ENCODE measurements at places on chromosomes 12 and 14.

DNA sequence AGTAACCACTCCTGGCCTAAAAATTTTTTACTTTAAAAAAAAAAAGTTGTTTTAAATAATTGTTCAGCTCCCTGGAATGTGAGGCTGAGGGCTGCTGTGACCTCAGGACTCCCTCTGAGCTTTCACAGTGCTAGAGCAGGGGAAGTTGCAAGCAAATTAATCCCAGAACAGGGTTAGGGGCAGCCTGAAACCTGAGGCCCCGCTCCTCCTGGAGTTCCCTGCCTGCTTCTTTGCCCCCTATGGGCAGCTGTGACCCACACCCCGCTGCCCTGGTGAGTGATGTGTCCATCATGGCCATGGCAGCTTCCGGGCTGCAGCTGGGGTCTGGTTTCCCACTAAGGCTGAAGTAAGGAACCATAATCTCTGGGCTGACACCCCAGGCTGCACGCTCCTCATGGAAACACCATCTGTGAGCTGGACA is 9.5 kb downstream of the RITA1 start:
- no peak for DNase-seq

- no peak for DNase-seq
Observed at GRCh38 chr14:102750376-102750775, 26.9 kb upstream of the TRAF3 start.

DNA sequence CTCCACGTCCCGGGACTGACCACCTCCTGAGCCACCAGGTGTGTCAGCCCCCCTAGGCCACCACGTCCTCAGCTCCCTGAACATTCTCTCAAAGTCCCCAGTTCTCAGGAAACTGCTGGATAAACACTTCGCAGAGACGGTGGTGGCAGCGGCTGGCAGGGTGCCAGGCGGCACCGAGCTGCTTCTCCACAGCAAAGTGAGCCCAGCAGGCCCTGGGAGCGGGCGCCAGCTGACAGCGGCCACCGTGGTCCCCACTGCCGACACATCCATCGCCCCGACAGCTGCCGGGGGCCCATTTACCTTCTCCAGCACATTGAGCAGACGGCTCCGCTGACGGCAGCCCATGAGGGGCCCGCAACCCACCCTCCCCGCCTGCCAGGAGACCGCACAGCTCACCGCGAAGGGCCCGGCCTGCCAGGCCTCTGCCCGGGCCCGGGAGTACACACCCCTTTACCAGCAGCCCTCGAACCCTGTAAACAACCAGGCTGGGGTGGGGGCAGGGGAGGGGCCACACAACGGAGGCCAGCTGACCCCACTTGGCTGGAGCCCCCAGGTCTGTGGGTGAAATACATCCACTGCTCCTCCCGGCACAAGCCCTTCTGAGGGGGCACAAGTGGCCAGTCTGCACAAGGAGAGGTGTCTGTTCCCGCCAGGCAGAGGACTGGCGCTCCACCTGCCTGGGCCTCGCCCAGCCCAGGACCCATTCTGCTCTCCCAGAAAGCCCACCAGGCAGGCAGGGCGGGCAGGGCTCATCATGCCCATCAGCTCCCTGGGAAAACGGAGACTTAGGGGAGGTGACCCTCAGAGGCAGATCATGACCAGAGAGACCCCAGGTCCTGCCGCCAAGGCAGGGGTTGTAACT is 10.5 kb downstream of the AKT1 start:
- DNase-seq: no peak

- no peak for DNase-seq
Observed at GRCh38 chr12:111454716-111455447, 49.2 kb downstream of the SH2B3 start.

- DNase-seq: no peak
Observed at GRCh38 chr12:82838131-82838551, 151.4 kb downstream of the TMTC2 start.

DNA sequence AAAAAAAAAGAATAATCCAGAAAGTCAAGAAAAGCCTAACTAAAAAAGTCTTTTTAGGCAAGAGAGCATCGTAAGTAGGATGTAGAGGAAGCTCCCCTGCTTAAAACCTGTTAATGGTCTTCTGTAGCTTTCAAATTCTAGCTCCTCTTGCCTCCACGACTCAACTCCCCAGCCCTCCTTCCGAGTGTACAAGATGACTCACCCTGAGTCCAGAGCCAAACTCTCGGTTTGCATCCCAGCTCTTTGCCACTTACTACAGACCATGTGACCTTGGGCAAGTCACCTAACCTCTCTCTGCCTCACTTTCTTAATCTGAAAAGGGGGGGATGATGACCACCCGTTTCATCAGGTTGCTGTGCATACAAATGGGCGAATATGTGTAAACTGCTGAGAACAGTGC is 460.4 kb downstream of the DPF3 start:
- DNase-seq: no peak

- no peak for DNase-seq
Observed at GRCh38 chr14:103014466-103015228, 42.7 kb downstream of the CDC42BPB start.

- DNase-seq: no peak
Observed at GRCh38 chr14:52678591-52678990, 16.8 kb downstream of the ERO1A start.

- DNase-seq: no peak
Observed at GRCh38 chr12:63846238-63846967, 1.9 kb downstream of the SRGAP1 start.

DNA sequence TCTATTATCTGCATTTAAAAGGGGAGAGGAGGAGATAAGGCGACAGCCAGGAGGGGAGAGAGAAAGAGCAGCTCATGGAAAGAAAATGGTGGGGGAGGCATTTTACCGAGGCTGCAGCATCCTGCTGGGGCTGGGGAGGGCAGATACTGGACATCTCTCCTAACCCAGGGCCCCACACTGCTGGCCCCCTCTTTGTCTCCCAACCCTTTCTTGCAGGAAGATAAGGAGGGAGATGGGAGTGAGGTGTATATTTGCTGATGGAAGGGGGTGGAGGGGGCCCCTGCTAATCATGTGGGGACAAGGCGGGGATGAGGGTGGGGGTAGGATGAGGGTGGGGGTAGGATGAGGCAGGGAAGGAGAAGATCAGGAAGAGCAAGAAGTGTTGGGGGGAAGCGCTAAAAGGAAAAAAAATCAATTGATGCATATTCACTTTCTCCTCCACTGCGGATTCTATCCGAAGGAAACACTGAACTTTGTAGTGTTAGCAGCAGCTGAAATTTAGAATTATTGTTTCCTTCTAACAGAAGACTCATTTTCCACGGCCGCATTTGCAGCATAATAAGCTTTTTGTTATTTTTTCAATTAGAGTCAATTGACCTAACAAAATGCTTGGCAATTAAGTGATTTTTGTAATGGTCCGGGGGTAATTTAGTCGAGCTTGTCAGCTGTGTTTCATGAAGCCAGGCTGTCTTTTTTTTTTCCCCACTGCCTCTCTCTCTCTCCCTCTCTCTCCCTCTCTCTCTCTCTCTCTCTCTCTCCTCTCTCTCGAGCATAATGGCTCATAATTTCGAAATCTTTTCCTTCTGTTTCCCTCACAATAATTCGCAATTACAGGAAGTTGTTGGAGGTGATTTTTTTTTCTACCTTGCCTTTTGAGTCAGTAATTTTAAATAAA is 1134.6 kb downstream of the BCL11B start:
- no peak for DNase-seq

DNA sequence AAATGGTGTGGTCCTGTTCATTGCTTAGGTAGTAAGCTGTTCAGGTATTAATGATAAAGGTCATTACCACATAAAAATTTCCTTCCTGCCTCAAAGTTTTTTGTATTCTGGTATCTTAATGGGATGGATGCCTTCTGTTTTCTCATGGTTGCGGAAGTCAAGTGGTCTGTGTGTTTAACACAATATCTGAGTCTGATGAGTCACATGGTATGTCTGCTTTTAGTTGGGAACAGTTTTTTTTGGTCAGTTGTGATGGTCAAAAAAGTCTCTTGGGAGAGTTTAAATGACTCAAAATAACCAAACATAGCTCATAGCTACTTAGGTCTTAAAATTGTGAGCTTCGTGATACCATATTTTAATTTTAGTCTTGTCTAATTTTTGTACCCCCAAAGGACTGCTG is 40.7 kb downstream of the STK38L start:
- no peak for DNase-seq

- no peak for DNase-seq
Observed at GRCh38 chr12:8698879-8699278, 1.1 kb downstream of the RIMKLB start.

DNA sequence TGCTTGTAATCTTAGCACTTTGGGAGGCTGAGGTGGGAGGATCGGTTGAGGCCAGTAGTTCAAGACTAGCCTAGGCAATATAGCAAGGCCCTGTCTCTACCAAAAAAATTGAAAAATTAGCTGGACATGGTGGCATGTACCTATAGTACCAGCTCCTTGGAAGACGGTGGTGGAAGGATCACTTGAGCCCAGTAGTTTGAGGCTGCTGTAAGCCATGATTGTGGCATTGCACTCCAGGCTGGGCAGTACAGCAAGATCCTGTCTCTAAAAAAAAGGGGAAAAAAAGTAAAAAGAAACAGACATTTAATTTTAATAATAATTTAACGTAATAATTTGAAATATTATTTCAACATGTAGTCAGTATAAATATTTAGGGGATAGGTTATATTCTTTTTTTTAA is 16.1 kb downstream of the MON2 start:
- DNase-seq: no peak

DNA sequence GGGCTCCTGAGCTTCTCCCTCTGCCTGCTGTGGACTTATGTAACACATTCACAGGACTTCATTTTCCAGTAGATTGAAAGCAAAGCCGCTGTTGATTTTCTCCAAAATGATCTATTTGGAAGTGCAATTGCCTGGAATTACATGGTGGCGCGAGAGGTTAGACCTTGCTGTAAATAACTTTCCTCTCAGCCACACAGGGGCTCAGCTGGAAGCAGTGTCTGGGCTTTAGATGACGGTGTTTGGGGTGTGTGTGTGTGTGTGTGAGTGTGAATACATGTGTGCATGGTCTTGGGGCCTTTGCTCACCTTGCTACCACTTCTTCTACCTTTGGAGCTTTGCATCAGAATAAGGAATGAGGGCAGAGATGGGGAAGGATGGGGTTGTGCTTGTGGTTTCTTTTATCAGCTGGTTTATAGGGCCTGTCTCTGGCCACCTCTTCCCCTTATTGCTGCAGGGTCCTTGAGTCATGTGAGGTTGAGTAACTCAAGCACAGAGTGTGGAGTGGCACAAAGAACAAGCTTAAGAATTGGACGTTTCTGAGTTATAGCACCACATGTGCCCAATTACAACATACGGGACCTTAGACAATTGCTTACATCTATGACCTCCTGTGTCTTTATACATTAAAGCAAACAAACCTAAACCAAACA is 280.6 kb downstream of the NRXN3 start:
- no peak for DNase-seq

- DNase-seq: no peak
Observed at GRCh38 chr12:105613887-105614286, 283.4 kb downstream of the C12orf75 start.

- peak; percentile 8 for DNase-seq
Observed at GRCh38 chr12:32139064-32139421, 32.4 kb downstream of the BICD1 start.

- no peak for DNase-seq
Observed at GRCh38 chr12:123067654-123068053, 83.2 kb downstream of the PITPNM2 start.

DNA sequence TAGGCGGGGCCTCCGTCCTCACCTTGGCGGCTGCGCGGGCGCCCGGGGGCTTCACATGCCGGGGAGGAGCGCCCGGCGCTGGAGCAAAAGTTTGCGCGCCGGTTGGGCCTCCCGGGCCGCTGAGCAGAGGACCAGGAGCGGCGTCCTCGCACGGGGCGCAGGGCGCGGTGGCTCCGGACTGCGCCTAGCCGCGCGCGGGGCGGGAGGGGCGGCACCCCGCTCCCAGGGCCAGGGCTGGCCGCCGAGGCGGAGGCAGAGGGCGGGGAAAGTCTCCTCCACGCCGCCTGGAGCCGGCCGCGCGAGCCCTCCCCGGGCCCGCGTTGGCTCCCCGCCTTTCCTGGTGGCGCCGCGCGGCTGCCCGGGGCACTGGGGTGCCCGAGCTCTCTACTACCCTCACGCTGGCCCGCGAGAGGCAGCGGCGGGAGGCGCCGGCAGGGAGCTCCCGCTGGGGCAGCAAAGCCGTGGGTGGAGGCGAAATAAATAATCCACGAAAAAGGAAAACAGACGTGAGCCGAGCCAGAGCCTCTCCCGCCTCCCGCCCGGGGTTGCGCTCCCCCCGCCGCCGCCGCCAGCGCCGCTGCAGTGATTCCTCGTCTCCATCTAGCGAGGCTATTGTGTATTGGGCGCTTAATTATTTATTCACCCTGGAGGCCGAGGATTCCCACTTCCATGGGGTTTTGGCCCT is 400 bp upstream of the PRIMA1 start:
- DNase-seq: no peak
